ELR (cell line): ENCODE measurements at places on chromosomes 7 and 10.
A peak's percentile ranks its signal among the peaks of the same experiment; 100 is the strongest.

GRCh38 chr7:1220977-1221745 is 11.5 kb upstream of the UNCX start:
- no peak for DNase-seq

DNA sequence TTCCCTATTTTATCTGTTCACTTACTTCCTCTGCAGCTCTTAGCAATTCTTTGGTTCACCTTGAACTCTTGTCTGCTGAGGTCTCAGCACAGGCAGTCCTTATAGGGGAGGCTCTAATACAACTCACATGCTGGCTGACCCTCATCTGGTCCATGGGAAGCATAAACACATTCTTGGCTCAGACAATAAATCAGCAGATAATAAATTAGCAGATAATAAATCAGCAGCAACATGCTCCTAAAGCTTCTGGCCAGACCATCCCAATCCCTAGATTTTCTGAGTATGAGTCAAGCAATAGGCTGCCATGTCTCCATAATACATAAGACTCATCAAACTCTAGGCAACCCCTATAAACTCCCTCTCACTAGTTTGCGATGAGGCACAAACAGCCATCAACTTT is 208.6 kb upstream of the STEAP4 start:
- DNase-seq: no peak

GRCh38 chr10:14556285-14556956 is 218.3 kb downstream of the FAM107B start:
- DNase-seq: peak; percentile 21

GRCh38 chr10:17237149-17237527 is 9.1 kb downstream of the VIM start:
- DNase-seq: no peak

- no peak for DNase-seq
Observed at GRCh38 chr7:55094092-55094690, 75.4 kb downstream of the EGFR start.

- DNase-seq: no peak
Observed at GRCh38 chr10:74036474-74036873, 38.6 kb downstream of the VCL start.

GRCh38 chr7:33873981-33874750 is 31.2 kb upstream of the BMPER start:
- peak; percentile 95 for DNase-seq

GRCh38 chr10:62154231-62154630 is 114.4 kb downstream of the RTKN2 start:
- no peak for DNase-seq

GRCh38 chr7:105315357-105315756 is 73.4 kb downstream of the SRPK2 start:
- no peak for DNase-seq

DNA sequence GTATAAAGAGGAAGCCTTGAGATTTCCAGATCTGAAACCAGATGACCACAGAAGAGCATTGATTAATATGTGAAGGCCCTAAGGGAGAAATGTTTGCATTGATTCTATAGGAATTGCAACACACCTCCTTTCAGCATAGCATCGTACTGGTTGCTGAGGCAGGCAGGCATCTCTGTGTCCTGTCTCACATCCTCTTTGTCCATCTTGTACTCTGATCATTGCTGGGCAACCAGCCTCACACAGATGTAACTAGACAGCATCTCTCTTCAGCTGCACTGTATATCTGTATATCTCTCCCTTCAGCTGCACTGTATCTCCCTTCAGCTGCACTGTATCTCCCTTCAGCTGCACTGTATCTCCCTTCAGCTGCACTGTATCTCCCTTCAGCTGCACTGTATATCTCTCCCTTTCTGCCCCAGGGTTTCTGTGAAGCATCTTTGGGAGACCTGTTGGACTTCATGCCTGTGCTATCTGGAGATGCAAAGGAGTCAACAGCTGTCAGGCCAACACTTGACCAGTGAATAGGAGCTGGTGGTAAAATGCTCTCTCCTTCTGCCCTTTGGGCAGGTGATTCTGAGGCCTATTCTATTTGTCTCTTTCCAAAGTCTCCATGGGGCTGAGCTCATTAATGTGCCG is 40.3 kb downstream of the TMEM178B start:
- no peak for DNase-seq

DNA sequence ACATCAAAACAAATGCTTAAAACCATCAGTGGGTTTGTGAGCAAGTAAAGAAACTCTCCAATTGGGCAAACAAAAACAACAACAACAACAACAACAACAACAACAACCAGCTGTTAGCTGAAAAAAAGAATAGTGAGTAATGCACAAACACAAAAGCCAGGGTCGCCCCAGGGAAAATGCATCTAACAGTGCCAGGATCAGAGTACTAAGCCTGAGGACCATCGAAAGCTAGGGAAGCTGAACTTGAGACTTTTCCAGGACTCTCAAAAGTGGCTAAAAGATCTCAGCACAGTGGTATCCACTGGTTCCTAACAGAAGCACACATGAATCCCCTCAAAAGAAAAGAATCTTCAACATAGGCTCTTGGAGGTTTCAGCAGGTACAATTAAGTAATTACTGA is 83.3 kb downstream of the CPXM2 start:
- peak; percentile 1 for DNase-seq

GRCh38 chr7:102061981-102062390 is 224.7 kb upstream of the SH2B2 start:
- peak; percentile 35 for DNase-seq

GRCh38 chr10:96683710-96684109 is 36.6 kb downstream of the PIK3AP1 start:
- DNase-seq: peak; percentile 17

DNA sequence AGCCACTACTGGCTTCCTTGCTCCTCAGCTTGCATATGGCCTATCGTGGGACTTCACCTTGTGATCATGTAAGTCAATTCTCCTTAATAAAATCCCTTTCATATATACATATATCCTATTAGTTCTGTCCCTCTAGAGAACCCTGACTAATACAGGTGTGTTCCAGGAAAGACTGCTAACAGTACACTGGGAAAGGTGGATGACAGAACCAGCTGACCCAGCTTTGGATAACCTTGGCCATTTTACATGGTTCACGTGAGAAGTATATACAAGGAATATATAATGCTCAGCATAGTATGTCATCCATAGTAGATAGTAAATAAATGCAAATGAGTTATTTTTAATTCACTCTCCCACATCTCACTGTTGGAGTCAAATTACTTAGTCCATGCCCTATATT is 1003.5 kb downstream of the SORCS3 start:
- no peak for DNase-seq

DNA sequence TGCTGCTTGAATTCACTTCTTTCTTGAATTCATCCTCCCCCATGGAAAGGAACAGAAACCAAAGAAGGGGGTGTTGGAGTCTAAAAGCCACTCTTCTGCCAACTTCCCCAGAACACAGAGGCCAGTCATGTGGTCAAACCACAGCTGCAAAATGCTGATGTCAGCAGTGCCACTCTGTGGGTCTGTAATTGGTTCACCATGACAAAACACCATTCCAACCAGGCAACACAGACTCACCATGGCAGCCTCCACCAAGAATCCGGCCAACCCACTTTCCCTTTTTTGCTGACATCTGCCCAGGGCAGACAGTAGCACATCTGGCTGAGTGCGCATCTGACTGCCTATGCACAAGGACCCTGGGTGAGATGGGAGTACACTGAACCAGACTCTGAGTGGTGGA is 16.8 kb downstream of the OSBPL3 start:
- no peak for DNase-seq

DNA sequence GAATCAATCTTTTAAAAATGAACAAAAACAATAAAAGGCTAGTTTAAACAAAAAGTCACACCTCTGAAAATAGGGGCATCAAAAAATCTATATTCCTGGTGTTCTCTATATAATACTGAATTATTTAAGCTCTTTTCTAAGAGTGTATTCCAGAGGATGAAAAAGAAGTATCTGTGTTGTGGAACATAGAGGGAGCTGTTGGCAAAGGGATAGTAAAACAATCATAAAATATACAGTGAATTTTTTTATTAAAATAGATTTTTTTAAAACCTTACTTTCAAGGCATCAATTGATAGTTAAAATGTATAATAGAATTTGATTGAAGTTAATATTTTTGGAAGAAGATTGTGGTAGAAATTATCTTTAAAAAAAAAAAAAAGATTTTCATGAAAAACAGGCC is 1409.1 kb upstream of the CELF2 start:
- no peak for DNase-seq

DNA sequence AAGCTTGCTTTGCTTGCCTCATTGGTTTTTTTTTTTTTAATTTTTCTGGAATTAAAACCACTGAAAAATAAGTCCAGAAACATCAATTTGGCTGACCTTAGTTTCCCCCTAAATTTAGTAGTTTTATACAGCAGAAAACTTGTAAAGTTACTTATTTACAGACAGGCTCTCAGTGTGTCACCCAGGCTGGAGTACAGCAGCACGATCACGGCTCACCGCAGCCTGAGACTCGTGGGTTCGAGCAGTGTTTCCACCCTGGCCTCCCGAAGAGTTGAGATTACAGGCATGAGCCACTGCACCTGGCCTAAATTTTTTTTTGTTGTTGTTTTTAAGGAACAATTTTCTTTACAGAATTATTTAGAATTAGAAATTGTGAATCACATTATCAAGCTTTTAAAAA is 250.5 kb downstream of the SDK1 start:
- DNase-seq: no peak

GRCh38 chr10:9762966-9763656 is 1254.6 kb upstream of the CELF2 start:
- DNase-seq: peak; percentile 32

- peak; percentile 40 for DNase-seq
Observed at GRCh38 chr7:17474724-17475344, 176.4 kb downstream of the AHR start.

DNA sequence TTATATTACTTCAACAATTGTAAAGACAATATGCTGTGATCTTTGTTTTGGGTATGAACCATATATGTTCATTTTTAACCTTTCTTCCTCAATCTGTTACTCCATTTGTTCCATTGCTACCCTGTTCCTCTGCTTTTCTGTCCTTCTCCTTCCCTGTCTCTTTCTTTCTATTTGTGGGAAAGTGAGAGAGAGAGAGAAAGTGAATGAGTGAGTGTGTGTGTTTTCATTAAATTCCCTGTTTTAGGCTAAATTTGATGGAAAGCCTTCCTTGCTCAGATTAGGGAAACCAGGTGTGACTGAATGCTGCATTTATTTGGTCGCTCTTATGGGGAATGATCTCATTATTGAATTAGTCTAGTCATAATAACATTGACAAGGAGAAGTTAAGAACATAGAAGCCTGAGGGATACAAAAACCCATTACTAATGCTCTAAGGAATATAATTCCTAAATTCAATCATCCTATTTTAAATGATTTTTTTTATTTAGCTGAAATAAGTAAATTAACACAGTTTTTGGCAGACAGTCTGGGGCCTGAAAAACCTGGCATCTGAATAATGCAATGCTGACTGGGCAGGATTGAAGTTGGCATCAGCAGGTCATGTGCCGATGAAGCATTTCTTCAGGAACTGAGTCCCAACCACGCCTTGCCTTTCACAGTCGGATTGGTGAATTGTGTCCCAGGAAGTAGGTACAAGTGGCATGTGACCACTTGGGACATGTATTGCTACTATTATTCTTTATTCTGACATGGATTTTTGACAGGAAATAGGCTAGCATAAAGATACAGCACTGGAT is 117.6 kb upstream of the LRGUK start:
- DNase-seq: no peak

DNA sequence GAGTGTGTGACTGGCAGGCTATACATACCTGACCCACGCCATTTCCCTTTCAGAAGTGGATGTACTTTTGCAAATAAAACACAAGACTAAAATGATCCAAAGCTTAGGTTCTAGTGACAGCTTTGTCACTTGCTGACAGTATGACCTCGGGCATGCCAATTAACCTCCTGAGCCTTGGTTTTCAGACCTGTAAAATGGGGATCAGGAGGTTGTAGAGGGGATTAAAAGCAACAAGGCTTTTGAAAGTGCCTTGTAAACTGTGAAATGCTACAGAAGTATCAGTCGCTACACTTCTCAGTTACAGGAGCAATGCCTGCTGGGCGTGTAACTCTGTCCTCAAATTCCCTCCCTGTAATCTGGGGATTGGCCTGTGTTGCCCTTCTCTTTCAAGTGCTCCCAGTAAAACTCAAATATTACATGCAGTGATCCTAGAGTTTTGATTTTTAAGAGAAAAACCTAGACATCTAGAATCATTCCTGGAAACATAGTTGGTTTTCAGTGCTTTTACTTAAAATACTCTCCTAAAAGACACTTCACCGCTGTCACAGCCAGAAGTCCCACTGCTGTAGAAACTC is 8.8 kb upstream of the GRB10 start:
- DNase-seq: no peak

GRCh38 chr10:14086596-14086995 is 244.1 kb downstream of the FRMD4A start:
- DNase-seq: peak; percentile 96

GRCh38 chr10:22605168-22605567 is 109.2 kb downstream of the PIP4K2A start:
- peak; percentile 43 for DNase-seq

DNA sequence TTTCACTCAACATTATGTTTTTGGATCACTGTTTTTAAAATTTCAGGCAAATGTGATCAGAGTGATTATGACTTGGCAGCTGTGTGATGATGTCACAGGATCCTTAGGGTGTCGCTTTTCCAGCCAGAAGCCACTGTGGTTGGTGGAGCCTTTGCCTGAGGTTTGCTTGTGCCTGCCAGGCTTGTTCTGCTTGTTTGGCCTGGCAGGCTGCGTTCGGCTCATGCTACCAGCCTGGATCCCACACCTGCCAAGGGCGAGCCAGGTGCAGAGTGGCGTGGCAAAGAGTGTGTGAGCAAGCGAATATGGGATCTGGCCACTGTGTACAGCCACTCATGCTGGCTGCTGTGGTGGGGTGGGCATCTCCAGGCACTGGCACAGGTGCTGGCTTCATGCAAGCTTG is 55.7 kb downstream of the ADK start:
- no peak for DNase-seq

- DNase-seq: no peak
Observed at GRCh38 chr7:74006451-74007241, 21.3 kb upstream of the ELN start.

GRCh38 chr7:131431289-131431688 is 103.6 kb downstream of the MKLN1 start:
- peak; percentile 5 for DNase-seq

GRCh38 chr10:79184145-79184625 is 115.4 kb downstream of the ZMIZ1 start:
- DNase-seq: peak; percentile 92
